ENCODE measurements at places on chromosomes 13 and 19. TPM values are rescaled to one million over a fixed set of nuclear protein-coding genes. Genes with fewer than 3 reads are reported as not detected.

The GARIN5B gene
- total RNA-seq = not detected

GRCh38 chr13:105918842-105919741 lies 616.4 kb downstream of the EFNB2 start:
- DNase-seq = no peak

The ZGLP1 gene
- total RNA-seq = 1.0 TPM

The PTH2 gene
- not detected for total RNA-seq

GRCh38 chr13:114264886-114265611 lies 16.4 kb upstream of the UPF3A start:
- no peak for DNase-seq

DNA sequence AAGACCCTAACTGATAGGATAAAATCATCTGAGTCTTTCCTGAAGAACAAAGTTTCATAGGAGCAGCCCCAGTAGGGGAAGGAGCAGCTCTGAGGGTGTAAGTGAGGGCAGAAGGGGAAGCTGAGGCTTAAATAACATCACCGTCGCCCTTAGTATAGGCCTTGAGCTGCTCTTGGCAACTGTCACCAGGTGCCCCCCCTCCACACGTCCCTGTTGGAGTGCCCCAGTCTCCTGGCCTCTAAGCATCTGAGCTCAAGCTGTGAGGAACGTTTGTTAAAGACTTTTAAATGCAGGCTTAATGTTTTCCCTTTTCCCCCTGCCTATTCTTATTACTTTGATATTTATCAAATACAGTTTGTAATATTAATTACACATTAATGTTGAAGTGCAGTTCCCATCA lies 170.6 kb downstream of the ZIC5 start:
- no peak for DNase-seq

DNA sequence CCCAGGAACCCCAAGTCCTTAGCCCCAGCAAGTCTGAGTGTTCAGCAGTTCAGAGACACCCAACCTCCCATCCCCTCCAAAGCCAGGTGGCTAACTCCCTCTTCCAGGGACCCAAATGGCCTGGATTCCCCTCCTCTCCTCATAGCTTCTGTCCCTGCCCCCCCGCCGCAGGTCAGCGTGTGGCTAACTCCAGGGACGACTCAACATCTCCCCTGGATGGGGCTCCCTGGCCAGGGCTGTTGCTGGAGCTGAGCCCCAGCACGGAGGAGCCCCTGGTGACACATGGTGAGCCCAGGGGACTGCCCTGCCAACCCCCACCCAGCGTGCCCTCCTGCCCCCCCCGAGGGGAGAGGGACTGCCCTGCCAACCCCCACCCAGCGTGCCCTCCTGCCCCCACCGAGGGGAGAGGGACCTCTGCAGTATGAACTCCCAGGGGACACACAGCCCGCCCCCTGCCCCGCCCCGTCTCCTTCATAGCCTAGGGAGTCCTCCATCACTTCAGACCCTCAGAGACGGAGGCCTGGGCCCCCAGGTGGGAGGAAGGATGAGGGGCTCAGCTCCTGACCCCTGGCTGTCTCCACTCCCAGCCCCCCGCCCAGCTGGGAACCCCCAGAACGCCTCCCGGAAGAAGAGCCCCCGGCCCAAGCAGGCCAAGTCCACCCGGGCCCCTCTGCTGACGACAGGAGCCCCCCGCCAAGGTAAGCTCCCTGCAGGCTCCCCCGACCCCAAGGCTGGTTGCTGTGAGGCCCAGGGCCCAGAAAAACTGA lies 1.7 kb downstream of the SSC5D start:
- DNase-seq = no peak

DNA sequence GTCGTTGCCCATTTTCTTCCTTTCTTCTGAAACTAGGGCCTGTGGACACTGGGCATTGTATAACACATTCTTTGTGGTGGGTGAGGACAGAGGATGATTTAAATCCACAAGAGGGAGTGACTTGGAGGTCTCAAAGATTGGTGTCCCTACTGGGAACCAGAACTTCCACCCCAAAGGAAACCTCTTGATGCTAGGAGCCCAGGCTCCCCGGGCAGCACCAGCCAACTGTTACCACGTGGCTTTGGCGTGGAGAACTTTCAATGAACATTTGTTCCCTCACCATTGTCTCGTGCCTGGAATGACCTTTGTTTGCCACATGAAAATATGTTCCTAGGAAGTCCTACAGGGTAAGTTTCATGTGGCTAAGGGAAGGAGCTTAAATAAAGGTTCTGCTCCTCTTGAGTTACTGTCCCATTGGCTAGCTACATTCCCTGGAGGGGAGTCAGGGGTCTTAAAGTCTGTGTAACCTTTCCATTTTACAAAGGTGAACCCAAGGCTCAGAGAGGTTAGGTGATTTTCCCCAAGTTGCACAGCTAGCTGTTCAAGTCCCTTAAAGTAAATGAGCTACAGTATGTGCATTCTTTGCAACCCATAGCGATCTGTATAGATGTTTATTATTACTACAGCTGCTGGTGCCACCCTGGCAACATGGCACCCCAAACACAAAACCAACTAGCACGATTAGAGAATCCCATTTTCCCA lies 5.0 kb upstream of the CDX2 start:
- DNase-seq = peak; percentile 5

GRCh38 chr19:5335593-5335992 lies 5.0 kb downstream of the PTPRS start:
- DNase-seq = no peak

DNA sequence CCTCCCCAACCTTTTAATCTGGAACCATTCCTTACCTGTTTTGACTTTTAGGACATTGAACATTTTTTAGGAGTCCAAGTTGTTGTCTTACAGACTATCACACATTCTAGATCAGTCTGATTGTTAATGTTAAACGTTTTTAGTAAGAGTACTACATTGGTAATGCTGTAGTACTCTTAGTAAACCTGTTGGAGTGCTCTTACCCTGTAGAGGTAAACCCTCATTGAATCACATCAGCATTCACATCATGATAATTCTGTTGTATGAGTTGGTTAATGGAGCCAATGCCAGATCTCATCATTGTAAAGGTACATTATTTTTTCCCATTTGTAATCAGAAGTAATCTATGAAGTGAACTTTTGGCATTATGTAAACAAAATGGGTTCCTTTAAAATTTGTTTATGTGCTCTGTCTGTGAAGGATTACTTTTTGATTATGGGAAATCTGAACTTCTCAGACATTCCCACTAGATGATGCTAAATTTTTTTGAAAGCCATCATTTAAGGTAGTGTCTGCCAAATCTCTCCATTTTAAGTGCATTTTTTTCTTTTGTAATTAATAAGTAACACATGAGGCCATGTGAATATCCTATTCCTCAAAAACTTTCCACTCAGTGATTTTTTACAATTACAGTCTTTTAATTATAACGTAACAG lies 55.2 kb downstream of the VWA8 start:
- no peak for DNase-seq

DNA sequence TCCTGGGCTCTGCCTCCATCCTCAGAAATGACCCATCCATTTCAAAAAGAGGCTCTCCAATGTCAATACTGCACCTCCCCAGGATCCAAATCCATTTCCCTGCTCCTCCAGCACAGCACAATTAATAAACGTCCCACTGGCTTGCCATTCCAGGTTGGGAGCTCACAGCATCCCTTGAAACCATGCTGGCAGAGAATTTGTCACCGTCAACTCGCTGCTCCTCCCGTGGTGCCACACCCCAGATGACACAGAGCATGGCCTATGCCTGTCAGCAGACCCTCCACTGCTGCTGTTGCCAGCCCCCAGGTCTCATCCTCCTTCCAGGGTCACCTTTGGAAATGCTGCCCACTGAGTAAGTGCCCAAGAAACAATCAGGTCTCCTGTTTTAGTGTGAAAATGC lies 53.0 kb upstream of the UQCRFS1 start:
- no peak for DNase-seq

GRCh38 chr13:46637213-46637612 lies 84.2 kb downstream of the LRCH1 start:
- DNase-seq = no peak

DNA sequence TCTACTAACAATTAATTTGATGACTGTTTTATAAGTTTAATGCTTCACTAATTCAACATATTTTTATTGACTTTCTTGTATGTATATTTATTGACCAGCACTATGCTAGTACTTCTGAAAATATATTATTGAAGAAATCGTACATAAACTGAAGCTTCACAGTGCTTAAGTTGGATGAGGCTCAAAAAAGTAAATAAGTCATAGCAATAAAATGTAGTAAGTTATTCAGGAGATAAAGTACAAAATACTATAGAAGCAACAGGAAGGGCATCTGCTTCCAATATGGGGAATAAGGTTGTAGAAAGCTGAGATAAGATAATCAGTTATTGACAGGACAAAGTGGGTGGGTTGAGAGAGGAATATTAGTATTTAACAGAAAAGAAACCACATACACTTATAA lies 944.9 kb upstream of the MIR17HG start:
- DNase-seq = no peak

- no peak for DNase-seq
These were observed 19.3 kb downstream of the RUBCNL start for GRCh38 chr13:46367617-46368327.

DNA sequence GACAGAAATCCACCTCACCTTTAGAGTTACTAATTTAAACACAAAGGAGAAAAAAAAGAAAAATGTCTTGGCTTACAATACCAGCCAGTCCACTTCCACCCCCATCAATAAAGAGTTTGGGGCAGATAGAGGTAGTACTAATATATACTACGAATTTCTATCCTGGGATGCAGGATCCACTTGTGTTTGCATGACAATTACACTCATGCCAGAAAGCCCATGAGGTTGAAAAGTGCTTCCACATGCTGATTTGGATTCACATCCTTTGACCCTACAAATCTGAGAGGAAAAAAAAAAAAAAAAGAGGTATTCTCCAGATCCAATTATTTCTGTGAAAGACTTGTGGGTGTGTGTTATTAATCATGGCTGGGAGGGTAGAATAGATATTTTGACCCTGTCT lies 335.2 kb downstream of the SLITRK1 start:
- no peak for DNase-seq

- DNase-seq = no peak
These were observed 132.6 kb downstream of the COG6 start for GRCh38 chr13:39788102-39788501.

GRCh38 chr13:50914848-50915247 lies 5.3 kb downstream of the RNASEH2B start:
- DNase-seq = no peak

The GZMM gene
- 45.1 TPM for total RNA-seq

DNA sequence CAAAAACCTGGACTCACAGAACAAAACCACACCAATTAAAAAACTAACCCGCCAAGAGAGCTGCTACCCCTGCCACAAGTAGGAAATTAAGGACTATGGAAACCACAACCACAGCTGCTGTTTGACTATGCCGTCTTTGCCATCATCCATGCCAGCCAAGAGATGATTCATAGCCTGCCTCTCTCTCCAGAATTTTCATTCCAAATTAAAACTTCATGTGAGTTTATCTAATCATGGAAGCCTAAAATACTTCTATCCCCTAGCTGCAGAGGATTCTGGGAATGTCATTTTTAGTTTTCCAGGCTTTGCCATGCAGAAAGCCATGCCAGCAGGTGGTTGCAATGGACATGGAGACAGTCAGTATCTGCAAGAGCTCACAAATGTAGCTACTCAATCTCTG lies 27.6 kb upstream of the GTF2F2 start:
- no peak for DNase-seq

DNA sequence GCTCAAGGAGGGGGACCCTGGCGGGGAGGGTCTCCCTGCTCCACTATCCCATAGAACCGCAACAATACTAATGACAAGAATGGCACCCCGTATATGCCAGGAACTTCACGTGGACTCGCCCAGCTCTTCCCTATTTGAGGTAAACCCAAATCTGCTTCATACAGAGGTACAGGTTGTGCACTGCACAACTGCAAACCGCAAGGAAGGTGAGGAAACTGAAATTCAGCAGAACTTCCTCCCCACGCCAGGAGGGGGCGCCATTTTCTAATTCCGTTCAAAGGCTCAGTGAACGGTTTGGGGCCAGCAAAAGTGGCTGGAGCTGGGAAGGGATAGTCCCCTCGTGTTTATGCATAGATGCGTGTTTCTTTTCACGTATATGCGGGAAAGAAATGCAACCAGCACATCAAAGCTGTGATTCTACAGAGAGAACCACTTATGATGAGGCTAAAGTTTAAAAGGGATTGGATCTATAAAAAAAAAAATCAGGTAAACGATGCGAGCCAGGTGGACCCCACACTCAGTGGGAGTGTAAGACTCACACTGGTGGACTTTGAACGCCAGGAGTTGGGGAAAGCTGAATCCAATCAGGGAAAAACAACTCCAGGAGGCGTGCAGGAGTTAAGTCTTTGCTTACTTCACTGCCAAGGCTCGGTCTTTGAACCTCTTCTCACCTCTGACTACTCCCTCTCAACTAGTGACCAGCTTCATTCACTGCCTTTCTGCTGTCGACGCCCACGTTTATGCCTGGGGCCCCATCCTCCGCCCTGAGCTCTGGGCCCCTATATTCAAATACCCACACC lies 20.3 kb downstream of the C19orf81 start:
- DNase-seq = peak; percentile 49

DNA sequence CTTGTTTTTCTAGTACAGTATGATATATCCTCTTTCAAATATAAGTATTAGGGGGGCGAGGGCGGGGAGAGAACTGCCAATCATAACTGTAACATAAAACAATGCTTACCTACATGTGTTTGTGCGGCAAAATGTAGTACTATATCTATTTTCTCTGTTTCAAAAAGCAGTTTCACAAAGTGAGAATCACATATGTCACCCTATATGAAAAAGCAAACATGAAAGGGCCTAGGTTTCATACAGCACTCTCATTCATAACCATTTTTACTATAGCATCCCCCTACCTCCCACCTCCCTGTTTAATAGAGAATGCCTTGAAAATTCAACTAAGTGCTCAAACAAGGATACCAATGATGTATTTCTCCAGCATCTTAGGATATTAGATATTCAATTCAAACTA lies 5.2 kb downstream of the TGDS start:
- DNase-seq = no peak

- no peak for DNase-seq
These were observed 232.5 kb upstream of the SERP2 start for GRCh38 chr13:44140888-44141724.

The PGLYRP1 gene
- not detected for total RNA-seq

GRCh38 chr19:30743702-30744101 lies 371.5 kb downstream of the ZNF536 start:
- no peak for DNase-seq

GRCh38 chr13:92963029-92963428 lies 263.6 kb upstream of the GPC6 start:
- DNase-seq = no peak

The AKAP8 gene
- total RNA-seq = 45.9 TPM

- DNase-seq = peak; percentile 57
These were observed 476.8 kb downstream of the COG6 start for GRCh38 chr13:40132249-40132648.

GRCh38 chr19:34165295-34165738 lies 7.0 kb upstream of the LSM14A start:
- DNase-seq = no peak

DNA sequence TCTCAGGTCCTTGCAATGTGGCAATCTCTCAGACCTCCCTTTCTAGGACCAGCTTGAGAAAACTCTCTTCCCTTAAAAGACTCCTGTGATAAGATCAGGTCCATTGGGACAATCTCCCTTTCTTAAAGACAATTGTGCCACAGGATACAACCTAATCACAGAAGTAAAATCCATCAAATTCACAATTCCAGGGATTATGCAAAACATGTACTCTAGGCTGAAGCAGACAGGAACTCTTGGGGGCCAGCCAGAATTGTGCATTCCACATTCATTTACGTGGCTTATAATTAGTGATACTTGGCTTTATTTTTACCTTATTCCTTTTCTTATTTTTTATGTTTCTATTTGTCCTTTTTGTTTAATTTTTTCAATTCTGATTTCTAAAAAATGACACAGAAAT lies 257.9 kb downstream of the KLF12 start:
- DNase-seq = no peak

GRCh38 chr13:76707360-76707759 lies 178.8 kb downstream of the KCTD12 start:
- DNase-seq = no peak

The ARHGEF7 gene
- 68.9 TPM for total RNA-seq
